ENCODE measurements at places on chromosomes 7 and 10.

- DNase-seq, result no peak
Measured at GRCh38 chr10:22851865-22852239, 76.0 kb upstream of the ARMC3 start.

DNA sequence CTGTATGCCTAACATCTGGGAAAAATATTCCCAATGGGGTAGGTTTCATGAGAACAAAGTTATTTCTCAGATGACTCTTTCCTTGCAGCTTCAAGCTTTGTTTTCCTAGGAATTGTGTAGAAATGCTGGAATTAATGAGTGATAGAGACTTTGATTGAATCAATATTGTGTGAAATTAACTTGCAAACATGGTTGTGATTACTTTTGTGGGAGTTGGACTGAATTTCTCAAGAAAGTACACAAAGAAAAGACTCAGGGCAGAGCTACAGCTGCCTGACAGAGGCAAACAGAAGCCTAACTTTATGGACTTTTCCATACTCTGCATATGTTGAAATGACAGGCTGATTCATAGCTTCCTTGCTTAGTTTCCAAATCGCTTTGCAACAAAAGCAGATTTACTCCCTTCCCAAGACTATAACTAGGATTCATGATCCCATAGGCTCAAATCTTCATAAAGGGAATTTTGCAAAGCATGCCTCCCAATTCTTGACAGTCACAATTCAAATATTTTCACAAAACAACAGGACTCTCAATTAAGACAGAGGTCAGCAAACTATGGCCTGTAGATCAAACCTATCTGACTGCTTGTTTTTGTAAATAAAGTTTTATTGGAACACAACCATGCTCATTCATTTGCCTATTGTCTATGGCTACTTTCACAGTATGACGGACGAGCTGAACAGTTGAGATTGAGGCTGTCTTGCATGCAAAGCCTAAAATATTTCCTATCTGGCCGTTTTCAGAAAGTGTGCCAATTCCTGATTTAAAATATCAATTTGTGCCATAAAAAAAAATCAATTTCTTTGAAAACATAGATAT is 27.6 kb downstream of the NRP1 start:
- DNase-seq, result no peak

DNA sequence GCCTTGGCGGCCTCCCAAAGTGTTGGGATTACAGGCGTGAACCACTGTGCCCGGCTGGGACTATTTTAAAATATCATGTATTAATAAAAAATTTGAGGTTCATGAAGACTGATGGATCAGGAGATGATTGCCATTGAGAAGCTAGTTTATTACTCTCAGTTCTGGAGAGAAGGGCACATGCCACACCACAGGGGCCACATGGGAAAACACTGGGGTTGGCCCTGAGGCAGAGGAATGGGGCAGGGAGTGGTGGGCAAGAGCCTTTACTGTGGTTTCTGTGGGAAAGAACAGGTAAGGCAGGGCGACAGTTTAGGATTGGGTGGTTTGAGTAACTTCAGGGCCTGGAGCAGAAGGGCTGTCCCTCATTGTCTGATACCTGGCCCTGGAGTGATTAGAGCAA is 6.8 kb upstream of the TBRG4 start:
- no peak for DNase-seq

GRCh38 chr10:128734161-128734560 is 607.9 kb upstream of the MKI67 start:
- DNase-seq, result no peak

DNA sequence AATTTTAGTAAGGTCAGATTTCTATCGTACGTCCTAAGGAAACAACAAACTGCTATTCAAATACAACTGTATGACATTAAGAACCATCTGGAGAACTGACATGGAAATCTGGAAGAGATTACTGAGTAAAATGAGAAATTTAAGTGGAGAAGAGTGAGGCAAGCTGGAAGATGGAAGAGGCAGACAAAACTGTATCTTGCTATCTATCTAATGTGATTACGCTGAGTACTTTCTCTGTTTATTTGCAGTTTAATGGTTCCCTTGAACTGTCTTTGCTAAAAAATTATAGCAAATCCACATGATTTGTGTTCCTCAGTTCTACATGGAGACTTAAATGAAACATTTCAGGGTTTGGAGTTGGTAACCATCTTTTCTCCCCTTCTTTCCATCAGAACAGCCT is 927.1 kb upstream of the MBL2 start:
- DNase-seq, result no peak

All from NCI-H1105 treated with DMSO at 0.1 percent for 48 hours (cell line).